Fibroblast of villous mesenchyme (primary cell): ENCODE measurements at places on chromosomes 13 and 19. TPM values are rescaled to one million over a fixed set of nuclear protein-coding genes. Genes with fewer than 3 reads are reported as not detected.

The CEACAM20 gene
- total RNA-seq = not detected in 2 replicates

The TICAM1 gene
- 3.2 and 3.5 TPM in 2 replicates for total RNA-seq

The ZNF784 gene
- 5.6 and 7.4 TPM in 2 replicates for total RNA-seq

The FAM216B gene
- not detected in 2 replicates for total RNA-seq

GRCh38 chr19:35066691-35067563, 25.4 kb downstream of the HPN start:
- peak; percentile 77 for DNase-seq

DNA sequence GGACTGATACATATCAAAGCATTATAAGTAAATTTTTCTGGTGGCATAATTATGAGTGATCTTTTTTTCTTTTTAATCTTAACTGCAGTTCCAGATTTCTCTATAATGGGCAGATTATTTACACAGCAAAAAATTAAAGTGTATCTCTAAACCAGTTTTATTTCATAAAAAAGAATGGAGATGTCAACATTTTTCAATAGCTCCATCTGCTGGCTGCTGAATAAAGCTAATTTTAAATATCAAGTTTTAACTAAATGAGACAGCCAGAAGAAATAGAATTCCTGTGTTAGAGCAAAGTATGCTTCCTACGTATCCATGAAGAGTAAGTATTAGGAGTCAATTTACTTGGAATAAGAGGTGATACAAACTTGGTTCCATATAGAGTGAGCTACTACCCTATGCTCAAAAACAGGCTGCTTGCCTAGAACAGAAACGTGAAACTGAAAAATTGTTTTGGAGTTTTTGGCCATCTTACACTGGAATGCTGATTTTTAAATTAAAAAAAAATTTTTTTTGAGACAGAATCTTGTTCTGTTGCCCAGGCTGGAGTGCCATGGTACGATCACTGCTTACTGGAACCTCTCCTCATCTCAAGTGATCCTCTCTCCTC, 5.0 kb upstream of the PDS5B start:
- peak; percentile 40 for DNase-seq

- no peak for DNase-seq
Measured at GRCh38 chr19:55302318-55302703, 18.5 kb downstream of the BRSK1 start.

DNA sequence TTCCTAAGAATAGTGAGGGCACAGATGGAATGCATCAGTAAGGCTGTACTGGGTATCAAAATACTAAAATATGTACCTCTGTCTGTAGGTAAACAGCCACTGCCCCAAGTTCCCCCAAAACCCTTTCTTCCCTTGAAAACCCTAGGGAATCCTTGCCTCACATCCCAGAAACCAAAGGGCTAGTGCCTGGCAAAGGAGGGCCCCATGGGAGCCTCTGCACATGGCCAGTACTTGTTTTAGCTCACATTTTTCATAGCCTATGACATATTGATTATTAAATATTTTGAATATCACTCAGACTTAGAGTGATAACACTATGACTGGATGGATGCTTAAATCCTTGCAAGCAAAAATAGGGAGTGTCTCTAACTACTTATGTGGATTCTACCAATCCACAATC, 237.1 kb downstream of the LHFPL6 start:
- DNase-seq = no peak

DNA sequence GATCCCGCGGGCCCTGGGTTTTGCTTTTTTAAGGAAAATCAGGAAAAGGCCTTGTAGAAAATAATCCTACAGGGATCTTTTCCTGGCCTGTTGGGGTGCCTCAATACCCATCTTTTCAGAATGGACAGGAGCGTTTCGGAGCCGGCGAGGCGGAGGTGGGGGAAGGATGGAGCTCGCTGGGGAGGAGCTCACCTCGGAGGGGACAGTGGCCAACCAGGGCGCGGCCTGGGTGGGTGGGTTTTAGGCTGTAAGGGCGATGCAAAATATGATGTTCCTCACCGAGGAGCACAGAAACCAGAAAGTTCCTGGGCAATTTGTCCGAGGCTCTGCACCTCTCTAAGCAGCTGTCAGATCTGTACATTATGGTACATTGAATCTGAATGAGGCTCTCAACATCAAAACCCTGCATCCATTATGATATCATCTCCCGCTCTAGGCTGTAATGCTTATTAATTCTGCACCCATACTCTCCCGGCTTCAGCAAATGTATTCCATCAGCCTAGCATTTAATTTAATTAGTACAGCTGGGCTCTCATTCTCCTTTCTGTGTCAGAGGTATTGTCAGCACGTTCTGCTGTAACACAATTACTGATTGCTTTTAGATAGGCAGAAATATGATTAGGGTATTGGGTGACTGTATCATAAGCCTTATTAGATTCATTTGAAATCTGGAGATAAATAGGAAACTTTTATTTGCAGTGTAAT, 90.3 kb upstream of the SOX1 start:
- DNase-seq = no peak

DNA sequence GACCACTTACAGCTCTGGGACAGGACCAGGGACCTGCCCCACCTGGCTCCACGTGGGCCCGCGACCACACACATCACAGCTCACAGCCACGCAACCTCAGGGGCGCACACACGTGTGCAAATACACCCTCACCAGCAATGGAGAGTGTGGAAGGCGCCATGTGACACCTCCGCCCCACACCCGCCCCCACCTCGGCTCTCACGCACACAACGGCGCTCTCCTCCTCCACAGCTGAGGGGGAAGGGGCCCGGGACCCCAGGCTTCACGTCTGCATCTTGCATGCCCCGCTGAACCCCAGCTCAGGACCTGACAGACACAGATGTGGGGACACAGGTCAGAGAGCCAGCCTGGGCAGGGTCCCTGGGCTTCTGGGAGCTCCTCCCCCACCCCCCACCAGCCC, 6.4 kb upstream of the SHISA7 start:
- DNase-seq = no peak

DNA sequence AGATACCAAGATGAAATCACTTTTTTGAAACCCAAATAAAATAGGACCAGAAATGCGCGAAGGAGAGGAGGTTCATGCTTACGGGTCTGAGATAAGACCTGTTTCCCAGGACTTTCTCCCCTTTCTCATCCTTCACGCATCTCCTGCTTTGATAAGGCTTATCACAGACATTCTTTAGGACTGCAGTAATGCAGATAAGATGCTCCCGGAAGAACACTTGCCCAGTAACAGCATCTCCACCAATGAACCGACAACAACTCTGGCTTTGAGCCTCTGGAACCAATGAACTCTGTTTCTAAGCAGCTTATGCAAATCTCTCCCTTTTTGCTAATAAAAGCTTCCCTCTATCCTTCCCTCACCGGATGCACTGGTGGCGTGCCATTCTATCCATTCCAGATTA, 783.4 kb upstream of the ARGLU1 start:
- DNase-seq = peak; percentile 85

GRCh38 chr19:8577247-8577646, at the start of gene MYO1F:
TSS of gene MYO1F (minus strand) at chr19:8577442. CDS start at chr19:8577309, 133 bp downstream.
- no peak for DNase-seq

DNA sequence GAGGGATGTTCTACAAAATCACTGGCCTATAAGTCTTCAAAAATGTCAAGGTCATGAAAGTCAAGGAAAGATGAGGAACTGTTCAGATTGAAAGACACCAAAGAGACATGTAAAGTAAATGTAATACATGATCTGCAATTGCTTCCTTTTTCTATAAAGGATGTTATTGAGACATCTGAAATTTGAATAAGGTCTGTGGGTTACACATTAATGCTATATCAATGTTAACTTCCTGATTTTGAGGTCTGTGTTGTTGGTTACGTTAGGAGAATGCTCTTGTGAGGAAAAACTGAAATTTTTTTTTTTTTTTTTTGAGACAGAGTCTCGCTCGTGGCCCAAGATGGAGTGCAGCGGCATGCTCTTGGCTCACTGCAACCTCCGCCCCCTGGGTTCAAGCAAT, 197.4 kb downstream of the RGCC start:
- no peak for DNase-seq
